ENCODE measurements at places on chromosomes 13 and 19.

GRCh38 chr13:91468301-91468700 lies 69.9 kb downstream of the GPC5 start:
- DNase-seq, result no peak

GRCh38 chr19:10763411-10763810 lies 45.5 kb downstream of the DNM2 start:
- DNase-seq, result no peak

- DNase-seq, result no peak
These were observed 244.8 kb downstream of the COG6 start for GRCh38 chr13:39900106-39900750.

- no peak for DNase-seq
These were observed 1018.0 kb upstream of the PCDH20 start for GRCh38 chr13:62433660-62434059.

DNA sequence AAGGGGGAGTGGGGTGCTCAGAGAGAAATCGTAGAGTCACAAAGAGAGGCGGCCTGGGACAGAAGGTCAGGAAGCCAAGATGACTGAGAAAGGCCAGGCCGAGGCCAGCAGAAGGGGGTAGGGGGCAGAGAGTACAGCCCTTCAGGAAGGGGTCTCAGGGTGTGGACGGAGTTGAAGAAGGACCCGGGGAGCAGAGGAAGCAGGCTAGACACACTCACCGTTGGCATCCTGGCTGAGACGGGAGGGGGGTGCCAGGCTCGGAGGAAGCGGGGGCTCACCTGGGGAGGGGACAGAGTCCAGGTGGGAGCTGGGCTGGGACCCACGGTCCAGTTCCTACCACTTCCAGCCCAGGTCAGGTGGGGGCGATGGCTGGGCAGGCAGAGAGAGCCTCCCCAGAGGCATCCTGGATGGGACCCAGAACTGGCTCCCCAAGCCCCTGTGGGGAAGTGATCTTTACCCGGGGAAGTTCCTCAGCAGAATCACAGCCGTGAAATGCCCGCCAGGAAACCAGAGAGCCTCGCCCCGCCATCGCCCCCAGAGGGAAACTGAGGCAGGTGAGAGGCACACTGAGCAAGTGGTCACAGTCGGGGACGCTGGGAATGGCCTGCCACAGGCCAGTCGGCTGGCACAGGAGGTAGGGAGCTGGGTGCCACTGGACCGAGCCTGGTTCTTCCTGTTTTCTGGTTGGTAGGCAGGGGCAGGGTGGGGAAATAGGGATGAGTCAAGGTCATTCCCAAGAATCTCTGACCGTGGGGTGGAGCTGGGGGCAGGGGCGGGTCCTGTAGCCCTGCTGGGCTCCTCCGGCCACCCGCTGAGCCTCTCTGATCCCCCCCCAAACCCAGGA lies 1.4 kb downstream of the MATK start:
- no peak for DNase-seq

DNA sequence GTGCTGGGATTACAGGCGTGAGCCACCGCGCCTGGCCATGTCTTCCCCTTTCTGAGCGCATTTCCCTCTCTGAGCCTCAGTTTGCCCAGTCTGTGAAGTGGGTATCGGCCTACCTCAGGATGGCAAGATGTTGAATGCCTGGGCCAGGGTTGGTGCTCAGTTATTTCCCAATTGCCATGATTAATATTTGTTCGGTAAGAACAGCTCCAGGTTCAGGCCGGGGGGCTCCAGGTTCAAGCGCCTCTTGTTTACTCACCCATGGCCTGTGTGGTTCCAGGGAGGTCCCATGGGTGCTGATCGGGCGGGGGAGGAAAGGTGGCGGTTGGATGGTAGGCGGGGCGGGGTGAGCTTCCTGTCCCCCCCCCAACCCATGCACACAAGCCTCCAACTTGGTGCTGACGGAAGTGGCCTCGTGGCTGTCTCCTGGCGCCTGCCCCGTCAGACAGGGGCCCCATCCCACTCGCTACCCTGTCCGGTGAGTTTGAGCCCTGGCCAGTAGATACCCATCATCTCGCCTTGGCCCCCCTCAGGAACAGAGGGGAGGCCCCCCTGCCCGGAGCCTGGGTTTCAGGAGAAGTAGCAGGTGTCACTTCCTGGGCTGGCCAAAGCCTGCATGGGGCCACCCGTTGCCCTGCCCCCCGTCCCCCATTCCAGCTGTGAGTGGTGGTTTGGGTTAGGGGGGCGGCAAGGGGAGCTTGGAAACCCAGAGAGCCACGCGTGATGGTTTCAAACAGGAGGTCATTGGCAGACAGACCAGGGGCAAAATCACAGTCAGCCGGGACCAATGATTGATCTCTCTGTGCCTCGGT lies at the start of gene FCHO1:
Gene FCHO1, plus strand, starts transcription at position 375 of the 809 bp plus-strand sequence. CDS start 3,688 bp downstream, outside the sequence.
- DNase-seq, result peak; percentile 85

DNA sequence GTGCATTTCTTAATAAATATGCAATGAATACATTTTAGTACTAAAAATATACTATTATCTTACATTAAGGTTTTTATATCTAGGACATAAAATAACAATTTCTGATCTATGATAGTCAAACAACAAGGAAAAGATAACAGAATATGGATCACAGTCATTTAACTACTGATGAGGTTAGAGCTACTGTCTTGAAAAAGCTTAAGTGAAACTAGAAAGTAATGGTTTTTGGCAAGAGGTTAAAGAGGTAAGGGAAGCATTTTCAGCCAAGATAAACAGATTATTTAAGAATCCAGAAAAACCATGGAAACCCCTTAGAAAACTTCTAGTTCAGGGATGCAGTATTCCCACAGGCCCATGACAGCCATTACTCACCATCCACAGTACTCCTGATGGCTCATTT lies 787.4 kb downstream of the DACH1 start:
- no peak for DNase-seq

DNA sequence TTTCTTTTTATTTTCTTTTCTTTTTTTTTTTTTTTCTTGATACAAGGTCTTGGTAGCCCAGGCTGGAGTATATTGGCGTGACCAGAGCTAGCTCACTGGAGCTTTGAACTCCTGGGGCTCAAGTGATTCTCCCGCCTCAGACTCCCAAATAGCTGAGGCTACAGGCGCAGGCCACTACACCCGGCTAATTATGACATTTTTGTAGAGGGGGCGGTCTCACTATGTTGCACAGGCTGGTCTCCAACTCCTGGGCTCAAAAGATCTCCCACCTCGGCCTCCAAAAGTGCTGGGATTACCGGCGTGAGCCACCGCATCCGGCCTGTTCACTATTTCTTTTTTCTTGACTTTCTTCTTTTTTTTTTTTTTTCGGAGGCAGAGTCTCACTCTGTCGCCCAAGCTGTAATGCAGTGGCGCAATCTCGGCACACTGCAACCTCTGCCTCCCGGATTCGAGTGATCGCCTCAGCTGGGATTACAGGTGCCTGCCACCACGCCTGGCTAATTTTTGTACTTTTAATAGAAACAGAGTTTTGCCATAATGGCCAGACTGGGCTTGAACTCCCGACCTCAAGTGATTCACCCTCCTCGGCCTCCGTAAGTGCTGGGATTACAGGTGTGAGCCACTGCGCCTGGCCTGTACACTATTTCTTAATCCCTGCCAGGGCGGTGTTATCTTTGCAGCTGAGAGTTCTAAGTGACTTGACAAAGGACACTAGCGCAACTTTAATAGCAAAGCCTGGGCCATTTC lies 37.1 kb upstream of the LSM14A start:
- DNase-seq, result no peak

- no peak for DNase-seq
These were observed 1184.0 kb downstream of the UQCRFS1 start for GRCh38 chr19:28028881-28029444.

DNA sequence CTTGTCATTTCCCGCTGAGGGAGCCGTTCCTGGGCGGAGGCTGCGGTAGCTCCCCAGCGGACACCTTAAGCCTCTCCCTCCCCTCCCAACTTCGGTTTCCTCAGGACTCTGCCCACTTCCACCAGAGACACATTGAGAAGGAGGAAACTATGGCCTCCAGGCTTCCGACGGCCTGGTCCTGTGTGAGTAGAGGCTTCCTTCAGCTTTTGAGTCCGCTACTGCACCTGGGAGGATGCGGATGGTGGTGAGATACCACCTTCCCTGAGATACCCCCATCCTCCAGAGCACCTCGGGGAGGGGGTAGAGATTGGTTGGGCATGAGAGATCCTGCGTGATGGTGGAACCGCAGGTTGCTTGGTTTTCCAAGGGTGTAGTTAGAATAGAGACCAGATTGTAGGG lies 955 bp downstream of the ZNF274 start:
- DNase-seq, result no peak

DNA sequence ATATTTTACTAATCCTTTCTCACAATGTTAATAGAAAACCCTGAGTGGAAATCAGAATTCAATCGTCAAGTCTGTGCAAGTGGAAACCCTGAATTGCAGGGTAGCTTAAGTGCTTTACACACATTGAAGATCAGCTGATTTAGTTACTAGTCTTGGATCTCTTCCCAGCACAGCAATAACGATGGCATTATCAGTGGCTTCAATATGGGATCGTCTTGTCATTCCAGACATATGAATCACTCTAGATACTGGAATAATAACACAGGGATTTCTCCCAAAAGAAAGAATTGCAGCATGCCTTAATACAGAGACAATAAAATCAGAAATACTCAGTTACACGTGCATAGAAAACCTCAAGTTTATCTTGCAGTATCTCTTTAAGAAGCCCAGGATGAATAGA lies 12.6 kb upstream of the METTL21C start:
- DNase-seq, result no peak

DNA sequence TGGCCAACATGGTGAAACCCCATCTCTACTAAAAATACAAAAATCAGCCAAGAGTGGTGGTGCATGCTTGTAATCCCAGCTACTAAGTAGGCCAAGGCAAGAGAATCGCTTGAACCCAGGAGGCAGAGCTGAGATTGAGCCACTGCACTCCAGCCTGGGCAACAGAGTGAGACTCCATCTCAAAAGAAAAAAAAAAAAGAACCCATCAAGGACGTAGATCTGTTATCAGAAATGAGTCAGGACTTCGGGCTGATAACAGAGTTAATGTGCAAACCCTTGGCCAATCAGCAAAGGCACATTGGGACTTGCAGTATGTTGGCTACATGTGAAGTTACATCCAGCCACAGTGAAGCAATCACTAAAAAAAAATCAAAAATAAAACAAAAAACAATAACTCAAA lies 4.8 kb upstream of the LGALS7B start:
- DNase-seq, result no peak

DNA sequence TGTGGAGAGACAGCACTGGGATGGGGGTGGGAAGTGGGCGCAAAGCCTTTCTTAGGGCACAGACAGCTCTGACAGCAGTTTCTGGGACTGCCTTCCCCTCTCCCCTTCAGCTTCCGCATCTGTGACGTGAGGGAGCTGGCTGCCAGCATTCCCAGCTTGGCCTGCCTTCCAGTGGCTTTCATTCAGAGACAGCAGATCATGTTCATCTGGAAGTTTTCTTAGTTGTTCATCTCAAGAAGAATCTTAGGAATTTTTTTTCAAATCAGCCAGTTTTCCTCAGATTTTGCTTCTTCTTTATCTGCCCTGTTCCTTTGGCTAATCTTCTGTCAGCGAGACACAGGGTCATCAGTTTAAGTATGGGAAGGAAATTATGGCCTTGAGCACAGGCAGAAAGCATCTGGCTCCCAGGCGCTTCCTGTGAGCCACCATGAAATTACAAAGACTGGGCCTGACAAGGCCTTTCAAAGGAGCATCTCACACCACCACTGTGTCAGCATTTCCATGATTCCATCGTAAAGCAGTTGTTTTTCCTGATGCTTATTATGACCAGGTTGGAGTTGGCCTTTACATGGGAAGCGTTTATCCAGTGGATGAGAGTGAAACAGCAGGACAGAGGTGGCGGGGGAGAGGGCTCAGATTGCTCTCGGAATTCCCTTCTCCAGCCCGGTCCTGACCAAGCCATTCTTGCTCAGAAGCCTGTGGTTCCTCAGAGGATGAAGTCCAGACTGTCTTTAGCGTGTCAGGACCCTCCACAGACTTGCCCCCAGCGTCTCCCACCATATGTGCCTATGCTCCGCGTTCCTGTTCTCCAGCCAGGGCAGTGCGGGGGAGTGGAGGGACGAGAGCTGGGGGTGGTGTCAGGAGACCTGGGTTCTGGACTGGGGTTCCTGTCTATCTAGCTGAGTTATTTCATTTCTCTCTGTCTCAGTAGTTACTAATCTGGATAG lies 43.6 kb downstream of the ARHGAP35 start:
- no peak for DNase-seq

DNA sequence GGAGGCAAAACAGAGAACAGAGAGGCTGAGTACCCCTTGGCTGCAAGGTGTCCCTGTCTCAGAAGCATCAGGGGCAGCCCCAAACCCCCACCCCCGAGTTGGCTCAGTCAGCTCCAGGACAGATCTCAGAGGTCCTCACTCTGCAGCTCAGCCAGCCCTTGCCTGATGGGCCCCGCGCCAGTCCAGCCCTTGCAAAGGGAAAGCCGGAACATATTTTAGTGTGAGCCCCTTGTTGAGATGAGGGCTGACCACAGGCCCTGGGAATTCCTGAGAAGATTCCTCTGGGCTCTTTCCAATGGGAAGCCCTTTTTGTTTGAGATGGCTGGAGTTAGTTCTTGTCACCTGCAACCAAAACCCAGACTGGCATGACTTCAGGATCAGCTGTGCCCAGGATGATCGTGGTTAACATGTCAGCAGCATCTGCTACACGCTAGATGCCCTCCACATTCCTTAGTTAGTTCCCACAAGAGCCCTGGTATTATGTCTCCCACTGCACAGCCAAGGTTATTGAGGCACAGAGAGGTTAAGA lies 33.9 kb upstream of the CCNE1 start:
- DNase-seq, result no peak

DNA sequence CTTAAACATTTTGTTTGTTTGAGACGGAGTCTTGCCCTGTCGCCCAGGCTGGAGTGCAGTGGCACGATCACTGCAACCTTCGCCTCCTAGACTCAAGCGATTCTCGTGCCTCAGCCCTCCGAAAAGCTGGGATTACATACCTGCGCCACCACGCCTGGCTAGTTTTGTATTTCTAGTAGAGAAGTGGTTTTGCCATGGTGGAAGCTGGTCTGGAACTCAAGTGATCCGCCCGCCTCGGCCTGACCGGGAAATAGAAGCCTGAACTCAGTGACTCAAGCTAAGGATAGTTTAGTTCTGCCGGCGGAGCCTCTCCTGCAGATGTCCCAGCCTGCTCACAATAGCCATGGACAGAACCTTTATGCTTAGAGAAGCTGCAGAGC lies 53.0 kb upstream of the ZNF254 start:
- no peak for DNase-seq

- DNase-seq, result no peak
These were observed 7.9 kb downstream of the VASP start for GRCh38 chr19:45515081-45515624.

- DNase-seq, result no peak
These were observed 16.5 kb downstream of the C2CD4C start for GRCh38 chr19:392375-392970.

DNA sequence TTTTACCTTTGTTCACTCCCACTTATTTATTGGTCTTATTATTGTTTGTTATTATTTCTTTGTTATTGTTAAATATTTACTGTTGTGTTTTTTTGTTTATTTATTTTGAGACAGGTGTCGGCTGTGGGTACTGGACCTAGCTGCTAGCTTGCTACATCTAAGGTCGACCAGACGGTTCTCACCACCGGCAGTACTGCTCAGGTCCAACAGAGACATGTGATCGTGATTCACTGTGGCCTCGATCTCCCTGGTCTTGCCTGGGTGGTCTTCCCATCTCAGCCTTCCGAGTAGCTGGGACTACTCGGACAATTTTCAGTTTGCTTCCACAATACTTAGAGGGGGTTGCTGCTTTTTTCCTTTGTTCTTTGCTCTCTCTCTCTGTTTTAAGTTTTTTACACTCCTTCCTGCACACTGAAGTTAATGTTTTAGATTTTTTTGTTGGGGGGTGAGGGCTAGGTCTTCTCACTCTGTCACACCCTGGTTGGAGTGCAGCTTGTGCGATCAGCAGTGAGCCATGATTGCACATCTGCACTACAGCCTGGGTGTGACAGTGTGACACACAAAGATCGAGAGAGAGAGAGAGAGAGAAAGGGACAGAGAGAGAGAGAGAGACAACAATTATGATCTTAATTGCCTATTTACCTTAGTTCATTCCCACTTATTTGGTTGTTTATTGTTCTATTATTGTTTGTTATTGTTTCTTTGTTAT lies 1432.4 kb downstream of the UQCRFS1 start:
- no peak for DNase-seq

Data from activated CD8-positive, alpha-beta memory T cell treated with anti-CD3 and anti-CD28 coated beads for 4 hours (primary cell).